Stimulated activated CD8-positive, alpha-beta memory T cell treated with anti-CD3 and anti-CD28 coated beads, Interleukin-4, amount 100 ng/mL, for 1 hour (primary cell): ENCODE measurements at places on chromosomes 4 and X.

GRCh38 chrX:103215425-103215991, 600 bp downstream of the BEX4 start:
- DNase-seq, result no peak

DNA sequence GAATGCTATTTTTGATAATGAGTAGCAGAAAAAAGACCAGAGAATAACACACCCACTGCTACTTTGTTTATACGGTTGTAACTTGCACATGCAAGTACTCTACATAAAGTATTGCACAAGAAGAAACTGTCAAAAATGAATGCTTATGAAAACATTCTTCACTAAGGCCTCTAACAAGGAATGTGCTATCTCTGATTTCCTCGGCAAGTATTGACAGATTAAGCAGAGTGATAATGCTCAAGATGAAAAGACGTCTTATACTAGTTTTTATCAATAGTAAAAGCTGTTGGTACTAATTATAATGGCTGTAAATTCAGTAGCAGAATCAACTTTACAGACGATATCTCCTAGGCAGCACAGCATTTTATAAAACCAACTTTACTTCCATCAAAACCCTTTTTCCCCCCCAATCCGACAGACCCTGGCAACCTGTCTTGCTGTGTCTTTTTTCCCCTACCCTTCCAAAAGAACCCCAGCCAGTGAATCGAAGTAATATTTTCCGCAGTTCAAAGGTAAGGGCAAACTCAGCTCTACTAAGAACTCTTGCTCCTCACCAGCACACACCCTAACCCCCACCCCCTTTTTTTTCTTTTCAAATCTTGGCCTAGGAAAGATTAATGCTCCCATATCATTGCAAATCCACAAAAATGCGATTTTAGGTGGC, 1.5 kb downstream of the FRYL start:
- no peak for DNase-seq

DNA sequence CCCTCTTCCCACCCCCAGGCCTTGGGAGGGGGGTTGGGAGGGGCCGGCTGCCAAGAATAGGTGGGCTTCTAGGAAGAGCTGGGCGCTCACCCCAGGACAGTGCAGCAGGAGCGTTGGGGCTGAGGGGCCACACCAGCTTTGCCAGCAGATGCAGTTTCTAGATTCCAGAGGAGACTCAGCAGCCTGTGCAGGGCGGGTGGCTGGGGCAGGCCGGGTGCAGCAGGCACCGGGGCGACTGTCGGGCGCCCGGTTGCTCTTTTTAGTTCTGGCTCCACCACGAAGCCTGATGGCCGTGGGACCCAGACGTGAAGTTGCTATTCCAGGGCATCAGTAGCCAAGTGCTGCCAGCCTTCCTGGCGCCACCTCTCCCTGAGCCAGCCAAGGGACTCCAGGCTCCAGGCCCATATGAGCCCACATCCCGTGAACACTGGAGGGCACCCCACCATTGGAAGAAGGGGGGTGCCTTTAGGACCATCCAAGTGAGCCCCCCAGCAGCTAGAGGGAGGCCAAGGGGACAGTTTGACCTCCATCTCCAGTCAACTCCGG, 5.8 kb downstream of the SSR4 start:
- DNase-seq, result no peak

DNA sequence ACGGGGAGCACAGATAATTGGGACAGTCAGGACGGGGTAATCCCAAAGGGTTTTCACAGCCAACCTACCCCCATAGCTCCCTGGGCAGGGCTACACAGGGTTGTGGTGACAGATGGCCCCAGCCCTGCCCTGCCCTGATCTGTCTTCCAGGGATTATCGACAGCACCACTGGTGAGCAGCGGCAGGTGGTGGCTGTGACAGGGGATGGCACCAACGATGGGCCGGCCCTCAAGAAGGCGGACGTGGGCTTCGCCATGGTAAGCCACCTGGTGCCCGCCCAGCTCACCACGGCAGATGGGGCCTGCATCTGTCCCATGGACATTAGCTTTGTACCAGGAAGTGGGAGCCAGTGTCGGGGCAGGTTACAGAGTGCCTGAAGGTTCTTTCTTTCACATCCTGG, 39.3 kb downstream of the ATP2B3 start:
- DNase-seq, result no peak

- no peak for DNase-seq
Observed at GRCh38 chr4:124321364-124321763, 391.2 kb downstream of the ANKRD50 start.

DNA sequence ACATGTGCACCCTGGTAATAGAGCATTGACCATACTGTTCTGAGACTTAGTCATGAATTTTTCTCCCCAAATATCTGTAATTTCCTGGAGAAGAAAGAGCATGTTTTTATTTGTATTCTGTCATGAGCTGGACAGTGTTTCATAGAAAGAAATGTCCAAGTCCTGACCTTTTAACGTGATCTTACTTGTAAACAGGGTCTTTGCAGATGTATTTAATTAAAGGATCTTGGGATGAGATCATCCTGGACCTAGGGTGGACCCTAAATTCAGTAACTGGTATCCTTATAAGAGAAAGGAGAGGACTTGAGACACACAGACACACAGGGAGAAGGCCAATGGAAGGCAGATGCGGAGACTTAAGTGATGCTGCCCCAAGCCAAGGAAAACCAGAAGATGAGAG, 3.6 kb downstream of the ADGRA3 start:
- DNase-seq, result no peak

- no peak for DNase-seq
Observed at GRCh38 chrX:132059973-132060540, 37.0 kb downstream of the STK26 start.

DNA sequence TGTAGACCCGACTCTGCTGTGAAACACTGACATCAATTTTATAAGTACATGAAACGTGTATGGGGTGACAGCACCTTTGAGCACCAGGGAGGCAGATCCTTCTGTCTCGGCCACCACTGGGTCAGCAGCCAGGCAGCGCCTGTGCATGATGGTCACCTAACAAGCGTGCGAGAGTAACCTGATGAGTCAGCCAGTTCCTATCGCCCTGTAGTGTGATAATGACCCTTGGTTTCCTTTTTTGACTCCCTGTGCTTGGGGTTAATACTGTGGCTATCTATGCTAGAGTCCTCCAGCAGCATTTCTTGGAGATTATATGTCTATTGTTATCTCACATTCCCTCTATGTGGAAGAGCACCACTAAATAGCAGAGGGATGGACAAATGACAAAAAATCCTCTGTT, 101.6 kb downstream of the NPNT start:
- DNase-seq, result no peak

DNA sequence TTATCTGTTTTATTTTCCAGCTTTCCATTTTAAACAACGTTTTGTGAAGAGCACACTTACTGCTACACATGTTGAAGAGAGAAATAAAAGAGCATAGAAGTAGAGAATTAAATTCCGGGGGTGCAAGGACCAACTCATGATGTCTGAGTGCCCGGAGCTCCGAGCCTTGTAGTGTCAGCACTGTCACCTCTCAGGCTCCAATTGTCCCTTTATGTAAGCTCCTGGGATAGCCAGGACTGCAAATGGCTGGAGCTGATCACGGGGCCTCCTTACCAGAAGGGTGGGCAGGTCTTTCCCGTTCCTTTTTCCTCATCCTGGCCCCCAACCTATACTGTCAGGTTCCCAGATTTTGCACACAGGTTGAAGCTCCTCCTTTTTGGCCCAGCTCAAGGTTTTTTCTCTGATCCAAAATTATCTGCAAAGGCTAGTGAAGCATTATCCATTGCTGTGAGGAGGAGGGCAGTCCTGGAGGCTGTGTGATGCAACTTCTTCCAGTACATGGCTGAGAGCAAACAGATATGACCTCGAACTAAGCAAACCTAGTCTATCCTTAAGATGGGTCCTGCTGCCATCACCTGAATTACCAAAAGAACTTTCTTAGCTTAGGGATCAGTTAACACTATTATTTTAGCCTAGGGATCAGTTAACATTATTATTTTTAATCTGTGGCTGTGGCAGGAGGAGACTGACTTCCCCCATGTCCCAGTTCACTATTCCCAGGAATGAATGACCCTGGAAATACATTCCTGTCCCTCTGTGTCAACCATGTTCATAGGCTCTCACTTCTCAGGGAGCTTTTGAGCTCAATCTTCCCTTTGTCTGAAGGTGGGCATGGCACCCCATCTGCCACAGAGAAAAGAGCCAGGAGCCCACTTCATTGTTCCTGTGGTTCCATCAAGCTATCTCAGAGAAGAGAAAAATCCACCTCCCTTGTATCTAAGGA, at the start of gene FGG:
TSS of gene FGG (minus strand) at position 185 of the 943 bp plus-strand sequence. CDS start at position 138, 47 bp downstream.
- DNase-seq, result no peak

- DNase-seq, result no peak
Observed at GRCh38 chrX:41779030-41779564, 55.1 kb downstream of the GPR82 start.

DNA sequence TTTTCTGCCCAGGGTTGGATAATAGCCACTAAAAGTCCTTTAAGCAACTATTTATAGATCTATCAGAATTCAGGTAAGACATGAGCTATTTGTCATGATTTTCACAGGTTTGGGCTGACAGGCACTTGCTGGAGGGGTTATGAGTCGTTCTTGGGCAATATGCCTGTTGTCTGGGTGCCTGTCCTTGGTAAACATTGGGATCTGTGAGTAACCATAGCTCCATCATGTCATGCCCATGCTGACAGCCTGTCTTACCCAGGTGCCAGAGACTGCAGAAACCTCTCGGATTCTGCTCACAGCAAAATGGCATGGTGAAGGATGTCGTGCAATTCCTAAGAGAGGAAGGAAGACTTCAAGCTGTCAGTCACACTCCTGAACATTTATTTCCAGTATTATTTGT, 116.0 kb upstream of the PUDP start:
- no peak for DNase-seq
